Activated CD8-positive, alpha-beta memory T cell treated with anti-CD3 and anti-CD28 coated beads for 4 hours (primary cell): ENCODE measurements at places on chromosomes 6 and 20.

- DNase-seq, result no peak
Measured at GRCh38 chr6:119348096-119348747, 1.3 kb downstream of the MAN1A1 start.

- peak; percentile 3 for DNase-seq
Measured at GRCh38 chr6:159761129-159761872, 544 bp upstream of the ACAT2 start.

DNA sequence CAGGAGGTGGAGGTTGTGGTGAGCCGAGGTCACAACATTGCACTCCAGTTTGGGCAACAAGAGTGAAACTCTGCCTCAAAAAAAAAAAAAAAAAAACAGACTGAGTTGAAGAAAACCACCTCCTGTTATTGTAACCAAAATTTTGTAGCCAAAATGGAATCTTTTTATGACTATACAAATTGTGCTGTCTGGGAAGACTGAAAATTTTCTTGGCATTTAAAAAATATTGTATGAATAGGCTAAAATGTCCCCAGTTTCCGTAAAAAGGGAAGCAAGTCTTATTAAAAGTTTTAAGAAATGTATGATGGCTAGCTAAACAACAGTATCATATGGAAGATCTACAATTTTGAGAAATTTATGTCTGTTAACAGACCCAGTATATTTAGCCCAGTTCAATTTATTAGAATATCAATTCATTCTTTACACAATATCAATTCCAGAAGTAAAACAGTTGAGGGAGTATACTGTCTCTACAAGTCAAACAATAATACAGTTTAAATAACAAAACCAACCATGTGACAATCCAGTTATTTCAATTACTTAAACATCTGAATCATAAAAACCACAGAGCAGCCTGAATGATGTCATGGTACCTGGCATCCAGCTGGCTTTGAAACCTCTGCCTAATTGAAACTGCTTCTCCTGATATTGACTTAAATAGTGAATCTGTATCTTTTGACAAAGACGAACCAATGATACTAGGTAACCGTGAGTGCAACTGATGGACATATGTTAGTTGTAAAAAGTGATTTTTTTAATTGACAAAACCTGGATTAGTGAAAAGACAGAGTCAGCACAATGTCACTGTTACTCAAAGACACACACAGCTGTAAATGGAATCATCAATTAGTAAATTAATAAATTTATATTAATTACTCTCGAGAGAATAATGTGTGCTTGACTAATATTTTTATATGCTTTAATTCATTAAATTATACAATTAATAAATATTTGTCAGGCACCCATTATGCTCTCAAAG is 166.6 kb upstream of the MARCKS start:
- no peak for DNase-seq

DNA sequence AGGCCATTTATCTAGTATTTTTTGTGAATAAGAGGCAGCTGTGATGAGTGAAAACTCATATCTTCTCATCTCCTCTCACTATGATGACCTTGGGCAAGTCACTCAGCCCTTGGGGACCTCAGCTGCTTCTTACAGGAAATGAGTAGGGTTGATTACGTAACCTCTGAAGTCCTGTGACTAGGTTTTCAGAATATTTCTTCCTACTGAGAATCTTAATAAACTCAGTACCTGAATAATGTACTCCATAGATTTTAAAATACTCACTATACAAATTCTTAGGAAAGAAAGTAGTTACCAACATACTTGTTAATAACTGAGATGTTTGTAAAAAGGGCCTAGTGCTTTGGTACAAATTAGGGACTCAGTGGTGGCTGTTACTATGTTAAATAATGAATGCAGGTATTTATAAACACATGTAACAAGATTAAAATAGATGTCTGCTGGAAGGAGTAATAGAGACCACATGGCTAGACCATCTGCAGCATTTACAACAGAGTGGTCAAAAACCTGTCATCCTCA is 60.9 kb downstream of the RPRD1B start:
- DNase-seq, result peak; percentile 1

DNA sequence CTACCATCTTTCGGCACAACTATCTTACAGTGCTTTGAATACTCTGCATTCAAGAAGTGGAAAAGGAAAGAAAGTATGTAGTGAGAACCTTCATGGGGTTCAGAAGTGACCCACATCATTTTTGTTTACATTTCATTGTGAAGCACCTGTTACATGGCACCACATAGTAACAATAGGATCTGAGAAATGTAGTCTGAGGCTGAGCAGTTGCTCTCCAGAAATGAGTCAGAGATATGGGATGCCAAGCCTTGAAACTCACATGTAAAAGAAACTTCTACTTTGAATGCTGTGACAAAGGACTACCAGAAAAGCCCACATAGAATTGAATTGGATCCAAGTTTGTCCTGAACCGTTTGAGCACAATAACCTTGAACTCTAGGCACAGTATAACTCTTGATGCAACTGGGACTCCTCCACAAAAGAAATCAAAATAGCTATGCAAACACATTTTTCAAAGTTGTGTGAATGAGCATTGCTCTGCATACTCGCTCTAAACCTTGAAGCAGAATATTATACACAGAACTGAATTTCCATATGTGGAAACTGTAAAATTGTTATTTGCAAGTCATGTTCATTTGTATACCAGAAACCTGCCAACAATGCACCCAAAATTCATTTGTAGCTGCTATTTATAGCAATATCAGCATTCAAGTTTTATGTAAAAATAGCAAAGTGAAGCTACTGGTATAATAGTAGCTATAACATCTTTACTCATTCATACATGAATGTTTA is 400.9 kb upstream of the POU3F2 start:
- DNase-seq, result no peak

- no peak for DNase-seq
Measured at GRCh38 chr20:4064144-4064909, 49.0 kb upstream of the RNF24 start.

DNA sequence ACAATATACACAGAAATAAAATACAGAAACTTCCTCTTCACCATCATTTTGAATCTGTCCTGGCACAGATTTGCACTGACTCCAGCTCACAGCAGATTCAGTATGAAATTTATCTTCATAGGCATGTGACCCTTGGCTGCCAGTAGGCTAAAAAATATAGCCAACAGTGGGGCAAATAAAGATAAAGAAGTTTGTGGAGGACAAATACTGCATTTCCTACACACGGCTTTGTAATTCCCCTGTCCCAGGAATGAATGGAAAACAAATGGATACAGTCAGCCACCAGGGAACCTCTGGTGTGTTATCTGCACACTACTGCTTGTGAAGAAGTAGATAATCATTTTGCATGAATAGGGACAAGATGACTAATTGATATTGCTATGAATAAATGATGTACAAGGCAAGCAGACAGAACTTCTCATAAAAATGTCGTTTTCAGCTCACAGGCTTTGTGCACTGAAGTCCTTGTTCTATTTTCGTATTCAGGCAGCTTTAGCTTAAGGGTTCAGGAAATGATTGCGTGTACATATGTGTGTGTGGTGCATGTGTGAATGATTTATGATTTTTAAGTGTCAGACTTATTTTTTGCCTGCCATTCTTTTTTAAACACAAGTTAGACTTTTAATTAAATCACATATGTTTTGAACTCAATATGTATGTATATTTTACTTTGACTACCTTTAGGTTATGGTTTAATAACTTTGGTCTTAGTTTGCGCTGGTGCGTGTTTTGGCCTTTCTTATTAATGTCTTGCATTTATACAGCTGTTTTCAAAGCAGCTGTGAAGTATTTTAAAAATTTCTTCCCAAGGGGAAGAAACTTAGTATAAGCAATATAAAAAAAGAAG is 543.8 kb upstream of the JAG1 start:
- DNase-seq, result no peak

GRCh38 chr6:123168466-123168865 is 172.4 kb downstream of the CLVS2 start:
- no peak for DNase-seq

- no peak for DNase-seq
Measured at GRCh38 chr20:57270204-57270984, 4.0 kb upstream of the BMP7 start.

- no peak for DNase-seq
Measured at GRCh38 chr6:143783077-143783476, 60.1 kb upstream of the LTV1 start.

- DNase-seq, result no peak
Measured at GRCh38 chr6:26057899-26058298, 29.3 kb upstream of the HFE start.

GRCh38 chr6:12356983-12357972 is 67.1 kb downstream of the EDN1 start:
- DNase-seq, result no peak

GRCh38 chr6:90183587-90184333 is 112.9 kb downstream of the BACH2 start:
- DNase-seq, result no peak

DNA sequence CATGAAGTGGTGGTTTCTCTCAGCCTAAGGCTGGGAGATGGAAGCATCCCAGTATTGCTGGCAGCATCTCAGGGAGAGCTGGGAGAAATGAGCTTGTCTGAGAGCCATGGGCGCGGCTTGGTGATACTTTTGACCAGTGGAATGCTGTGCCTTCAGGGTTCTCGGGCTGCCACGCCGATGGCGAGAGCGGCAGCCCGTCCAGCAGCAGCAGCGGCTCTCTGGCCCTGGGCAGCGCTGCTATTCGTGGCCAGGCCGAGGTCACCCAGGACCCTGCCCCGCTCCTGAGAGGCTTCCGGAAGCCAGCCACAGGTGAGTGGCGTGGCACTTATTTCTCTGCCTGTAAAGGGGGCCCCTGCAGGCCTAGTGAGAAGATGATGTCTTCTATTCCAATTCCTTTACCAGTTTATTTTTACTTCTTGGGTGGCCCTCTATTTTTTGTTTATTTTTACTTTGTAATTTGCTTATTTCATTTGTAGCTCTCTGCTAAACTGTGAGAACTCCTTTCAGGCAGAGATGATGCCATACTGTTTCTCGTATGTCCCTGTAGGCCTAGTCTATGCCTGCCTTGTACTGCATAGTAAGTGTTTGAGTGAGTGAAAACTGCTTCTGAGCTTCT is 71.7 kb downstream of the ASXL1 start:
- DNase-seq, result no peak

GRCh38 chr6:110355022-110355421 is 3.1 kb downstream of the METTL24 start:
- DNase-seq, result no peak

DNA sequence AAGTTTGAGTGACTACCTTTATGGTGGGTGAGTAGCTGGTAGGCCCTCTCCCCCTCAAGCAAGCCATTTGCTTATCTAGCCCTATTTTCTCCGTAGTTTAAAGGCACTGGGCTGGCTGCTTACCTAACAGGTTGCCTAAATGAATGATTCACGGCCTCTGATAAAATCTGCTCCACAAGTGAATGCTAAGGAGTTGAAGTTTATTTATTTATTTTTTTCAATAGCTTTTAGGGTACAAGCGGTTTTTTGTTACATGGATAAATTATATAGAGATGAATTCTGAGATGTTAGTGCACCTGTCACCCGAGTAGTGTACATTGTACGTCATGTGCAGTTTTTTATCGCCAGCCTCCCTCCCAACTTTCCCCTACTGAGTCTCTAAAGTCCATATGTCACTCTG is 8.3 kb upstream of the CDH26 start:
- DNase-seq, result no peak

- DNase-seq, result no peak
Measured at GRCh38 chr20:57483287-57484050, 41.5 kb downstream of the CTCFL start.

DNA sequence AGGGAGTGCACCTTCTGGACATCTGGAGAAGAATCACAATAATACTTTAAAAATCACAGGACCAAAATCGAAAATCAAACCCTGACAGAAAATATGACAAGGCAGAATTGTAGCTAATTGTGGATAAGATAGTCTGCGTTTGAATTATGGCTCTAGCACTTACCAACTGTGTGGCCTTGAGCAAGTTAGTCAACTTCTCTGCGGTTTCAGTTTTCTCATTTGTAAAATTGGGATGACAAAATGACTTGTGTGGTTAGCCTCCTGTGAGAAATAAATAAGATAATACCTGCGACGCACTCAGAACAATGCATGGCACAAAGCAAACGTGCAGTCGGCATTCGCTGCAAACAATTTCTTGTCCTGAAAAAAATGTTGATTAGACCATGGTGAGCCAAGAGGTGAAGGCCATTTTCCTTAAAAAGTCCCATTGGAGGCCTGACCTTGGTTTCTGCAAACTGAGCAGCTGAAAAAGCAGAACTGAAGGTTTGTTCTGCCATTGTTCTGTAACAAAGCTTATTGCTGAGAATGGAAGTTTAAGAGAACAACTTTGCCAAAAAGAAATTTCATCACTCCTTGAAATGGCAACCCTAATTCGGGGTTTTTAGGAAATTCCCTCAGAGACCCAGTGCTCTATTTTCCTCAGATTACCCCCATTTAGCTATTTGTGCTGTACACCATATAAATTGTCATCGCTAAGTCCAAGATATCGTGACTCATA is 266.3 kb downstream of the ERMARD start:
- no peak for DNase-seq

DNA sequence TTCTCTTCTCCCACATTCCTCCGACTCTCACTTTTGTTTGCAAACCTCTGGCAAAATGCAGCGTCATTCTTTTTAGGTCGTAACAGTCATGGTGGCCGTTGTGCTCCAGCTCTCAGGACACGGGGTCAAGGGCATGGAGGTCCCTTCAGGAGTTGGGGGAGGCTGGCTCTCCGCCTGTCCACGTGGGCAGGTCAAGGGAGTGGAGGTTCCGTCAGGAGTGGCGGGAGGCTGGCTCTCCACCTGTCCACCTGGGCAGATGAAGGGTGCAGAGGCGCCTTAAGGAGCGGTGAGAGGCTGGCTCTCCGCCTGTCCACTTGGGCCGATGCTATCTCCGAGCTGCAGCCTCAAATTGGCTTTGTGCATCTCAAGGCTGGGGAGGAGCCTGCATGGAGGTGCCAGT is 98.0 kb downstream of the ERMARD start:
- no peak for DNase-seq

GRCh38 chr20:46998477-46999240 is 104.0 kb downstream of the EYA2 start:
- DNase-seq, result no peak

- no peak for DNase-seq
Measured at GRCh38 chr20:58719258-58719657, 26.7 kb downstream of the NPEPL1 start.

DNA sequence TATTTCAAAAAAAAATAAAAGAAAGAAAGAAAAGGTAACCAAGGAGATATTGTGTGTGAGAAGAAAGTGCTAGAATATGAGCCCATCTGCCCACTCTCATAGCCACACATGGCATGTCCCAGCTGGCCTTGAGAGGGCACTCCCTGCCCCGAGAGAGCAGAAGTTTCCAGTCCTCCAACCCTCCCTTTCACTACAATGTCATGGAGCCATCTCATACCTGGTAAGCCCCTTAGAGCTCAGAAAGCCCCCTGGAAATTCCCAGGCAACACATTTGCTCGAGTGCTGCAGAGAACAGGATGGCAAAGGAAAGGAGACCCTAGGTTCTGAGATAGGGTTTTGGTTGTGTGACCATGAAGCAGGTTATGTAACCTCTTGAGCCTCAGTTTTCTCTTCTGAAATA is 75.8 kb upstream of the RIN2 start:
- DNase-seq, result no peak

DNA sequence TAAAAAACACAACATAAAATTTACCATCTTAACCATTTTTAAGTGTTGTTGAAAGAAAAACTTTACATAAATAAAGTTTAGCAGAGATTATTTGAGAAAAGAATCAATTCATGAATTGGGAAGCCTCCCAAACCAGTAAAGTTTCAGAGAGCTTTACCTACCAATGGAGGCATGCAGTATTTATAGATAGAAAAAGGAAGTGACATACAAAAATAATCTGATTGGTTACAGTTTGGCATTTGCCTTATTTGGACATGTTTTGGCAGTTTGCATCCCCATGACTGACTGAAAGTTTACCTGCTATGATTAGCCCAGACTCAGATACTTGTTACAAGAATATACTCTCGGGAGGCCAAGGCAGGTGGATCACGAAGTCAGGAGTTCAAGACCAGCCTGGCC is 3.7 kb upstream of the CMTR1 start:
- DNase-seq, result no peak
